ENCODE measurements at places on chromosomes 3 and 15.

DNA sequence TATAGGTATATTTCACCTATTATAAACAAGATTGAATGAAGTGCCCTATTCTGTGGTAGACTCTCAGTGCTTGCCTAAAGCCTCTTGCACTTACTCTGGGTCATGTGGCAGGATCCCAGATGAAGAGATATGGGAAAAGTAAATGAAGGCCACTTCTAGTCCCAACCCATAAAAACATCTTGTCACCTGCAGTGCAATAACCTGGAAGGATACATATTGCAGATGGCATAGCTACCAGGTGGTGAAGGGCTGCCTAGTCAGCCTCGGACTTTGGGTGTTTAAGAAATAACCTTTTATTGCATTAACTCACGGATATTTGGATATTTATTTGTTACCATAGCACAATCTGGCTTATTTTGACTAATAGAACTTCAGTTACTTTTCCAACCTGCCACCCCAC lies 367.1 kb downstream of the UNC13C start:
- no peak for DNase-seq

- DNase-seq: no peak
Observed at GRCh38 chr15:33722005-33722672, 246.2 kb upstream of the CHRM5 start.

DNA sequence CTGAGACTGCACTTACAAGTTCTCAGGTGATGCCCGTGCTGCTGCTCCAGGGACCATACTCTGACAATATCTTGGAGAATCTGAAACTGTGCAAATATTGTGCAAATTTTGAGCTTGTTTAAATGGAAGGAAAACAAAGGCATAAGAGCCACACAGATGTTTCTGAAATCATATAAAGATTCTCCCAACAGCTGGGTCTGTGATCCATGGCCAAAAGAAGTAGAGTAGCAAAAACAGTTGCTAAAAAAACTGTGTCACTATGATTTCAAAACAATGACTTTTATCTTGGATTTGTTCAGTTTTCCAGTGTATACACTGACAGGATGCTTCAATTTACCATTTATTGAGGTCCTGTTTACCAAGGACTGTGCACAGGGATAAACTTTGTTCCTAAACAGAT lies 25.3 kb downstream of the NPTN start:
- DNase-seq: no peak

DNA sequence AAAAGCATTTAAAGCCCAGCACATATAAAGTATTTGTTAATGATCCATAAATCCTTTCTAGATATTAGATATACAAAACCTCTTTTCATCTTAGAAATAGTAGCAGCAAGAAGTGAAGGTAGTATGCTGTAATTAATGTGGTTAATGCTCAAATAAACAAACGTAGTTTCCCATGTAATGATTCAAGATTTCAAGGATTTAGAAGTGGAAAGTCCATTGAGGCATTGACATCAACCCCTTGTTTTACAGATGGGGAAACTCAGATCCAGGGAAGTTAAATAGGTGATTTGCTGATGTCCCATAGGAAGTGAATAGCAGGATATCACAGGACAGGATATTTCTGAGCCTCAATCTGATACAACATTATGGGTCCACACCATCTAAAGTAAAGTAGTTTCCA lies 47.2 kb downstream of the TSC22D2 start:
- no peak for DNase-seq

DNA sequence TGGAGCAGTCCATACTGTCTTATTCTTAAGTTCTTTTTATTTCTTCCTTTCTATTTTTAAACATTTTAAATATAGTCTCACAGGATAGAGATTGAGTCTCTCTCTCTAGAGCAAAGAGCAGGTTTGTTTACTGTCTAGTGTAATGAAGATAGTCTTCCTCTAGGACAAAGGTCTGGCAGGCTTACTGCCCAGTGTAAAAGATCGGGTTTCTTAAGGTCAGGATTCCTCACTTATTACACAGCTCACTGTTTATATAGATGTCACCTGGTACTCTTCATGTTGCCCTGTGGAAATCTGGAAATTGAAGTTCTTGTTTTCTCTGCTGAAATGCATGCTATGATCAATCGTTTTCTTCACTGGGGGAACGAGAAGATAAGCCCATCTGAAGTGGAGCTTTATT lies 76.0 kb downstream of the ZBBX start:
- DNase-seq: no peak

DNA sequence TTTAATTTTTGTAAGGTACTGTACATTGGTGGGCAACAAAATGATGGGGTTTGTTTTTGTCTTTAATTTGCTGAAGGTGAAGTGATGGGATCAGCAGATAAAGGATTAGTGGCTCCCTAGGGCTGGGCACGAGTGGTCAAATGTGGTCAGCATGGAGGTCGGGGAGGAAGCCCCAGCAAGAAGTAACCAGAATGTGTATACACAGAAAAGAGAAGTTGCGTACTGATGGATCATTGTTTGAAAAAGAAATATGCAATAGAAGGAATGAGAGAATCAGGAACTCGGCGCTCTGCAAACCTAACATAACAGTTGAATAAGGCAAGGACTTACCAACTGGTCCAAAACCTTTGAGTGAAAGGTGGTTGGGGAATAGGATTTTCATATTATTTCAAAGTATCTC lies 1.5 kb downstream of the TMOD2 start:
- no peak for DNase-seq

DNA sequence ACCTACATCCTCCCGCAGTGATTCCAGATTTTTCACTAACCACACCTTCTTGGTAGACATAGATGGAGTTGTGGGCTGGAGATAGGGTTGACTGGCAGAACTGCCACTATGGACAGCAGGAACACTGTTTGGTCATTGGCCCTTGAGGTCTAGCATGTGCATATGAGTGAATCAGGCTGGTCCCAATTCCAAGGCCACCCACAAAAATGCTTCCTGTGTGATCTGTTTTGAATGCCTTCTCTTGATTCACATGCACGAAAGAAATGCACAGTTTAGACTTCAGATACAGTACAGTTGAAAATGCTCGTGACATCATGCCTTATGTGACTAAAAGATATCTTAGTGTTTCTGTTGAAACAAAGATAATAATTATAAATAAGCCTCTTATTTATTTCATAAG lies 285.8 kb upstream of the SEMA6D start:
- no peak for DNase-seq

DNA sequence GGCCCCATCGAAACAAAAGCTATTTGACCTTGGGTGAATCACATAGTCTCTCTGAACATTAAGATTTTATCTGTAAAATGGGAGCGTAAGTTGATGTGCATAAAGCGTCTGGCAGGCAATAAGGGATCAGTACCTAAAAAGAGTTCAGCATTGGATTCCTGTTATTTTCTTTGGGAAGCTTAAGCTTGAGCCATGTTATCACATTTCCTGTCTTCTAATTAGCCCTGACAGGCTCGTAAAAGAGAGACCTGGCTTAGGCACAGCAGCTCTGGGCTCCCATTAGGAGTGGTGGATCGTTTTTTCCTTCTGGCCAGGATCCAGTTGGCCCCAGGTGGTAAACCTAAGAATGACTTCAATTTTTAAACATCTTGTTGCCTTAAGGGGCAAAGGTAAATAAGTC lies 26.0 kb upstream of the CA12 start:
- no peak for DNase-seq

DNA sequence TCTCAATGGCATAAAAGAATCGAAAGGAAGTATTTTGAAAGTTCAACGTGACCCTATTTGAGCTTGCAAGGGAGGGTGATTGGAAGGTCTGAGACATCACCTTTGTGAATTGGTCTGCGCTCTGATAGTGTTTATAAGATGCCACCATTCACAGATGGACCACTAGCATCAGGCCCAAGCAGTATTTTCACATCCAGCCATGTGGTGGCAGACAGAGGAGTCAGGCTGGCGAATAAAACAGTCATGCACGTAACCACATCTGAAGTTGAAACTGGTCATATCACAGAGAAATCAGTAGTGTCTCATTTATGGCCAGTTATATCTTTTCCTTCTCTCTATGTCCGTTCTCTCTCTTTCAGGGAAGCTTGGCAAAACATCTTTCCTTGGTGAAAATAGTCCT lies 170.1 kb upstream of the ONECUT1 start:
- no peak for DNase-seq

DNA sequence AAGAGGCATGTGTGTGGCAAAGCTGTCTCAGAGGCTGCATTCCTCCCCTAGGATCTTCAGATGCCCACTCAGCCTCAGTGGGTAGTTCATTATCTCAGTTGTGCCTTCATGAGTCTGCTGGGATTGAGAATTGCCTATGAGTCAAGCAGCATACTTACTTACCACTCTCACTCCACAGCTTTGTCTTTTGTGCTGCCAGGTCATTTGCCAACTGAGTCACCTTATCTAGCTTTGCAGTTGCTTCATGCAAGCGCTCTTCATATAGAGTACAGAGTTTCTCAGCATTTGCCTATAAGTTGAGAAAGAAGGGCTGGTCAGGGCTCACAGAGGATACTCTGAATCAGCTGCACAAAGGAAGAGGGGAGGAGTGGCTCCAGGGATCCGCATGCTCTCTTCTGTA lies 89.5 kb downstream of the MYH15 start:
- DNase-seq: no peak

- no peak for DNase-seq
Observed at GRCh38 chr15:88046576-88047129, 209.9 kb downstream of the NTRK3 start.

- no peak for DNase-seq
Observed at GRCh38 chr3:113963879-113964278, 16.1 kb downstream of the ZDHHC23 start.

- DNase-seq: no peak
Observed at GRCh38 chr3:58539626-58540025, 2.6 kb upstream of the ACOX2 start.

DNA sequence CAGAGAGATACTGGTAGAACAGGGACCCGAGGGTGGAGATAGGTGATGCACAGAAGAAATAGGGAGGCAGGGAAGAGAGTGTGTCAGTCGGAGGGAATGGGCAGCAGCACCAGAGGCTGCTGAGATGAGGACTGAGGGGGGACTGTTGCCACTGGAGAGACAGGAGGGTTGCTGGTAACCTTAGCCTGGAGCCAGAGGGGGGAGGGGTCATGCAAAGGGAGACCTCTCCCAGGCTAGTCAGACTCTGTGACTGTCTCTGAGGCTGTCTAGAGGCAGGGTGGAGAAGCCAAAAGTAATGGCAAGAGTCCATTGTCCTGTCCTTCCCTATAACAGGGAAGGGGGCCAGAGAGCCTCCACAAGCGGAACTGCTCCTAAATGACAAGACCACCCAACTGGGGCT lies 2.1 kb upstream of the DLEC1 start:
- DNase-seq: no peak

DNA sequence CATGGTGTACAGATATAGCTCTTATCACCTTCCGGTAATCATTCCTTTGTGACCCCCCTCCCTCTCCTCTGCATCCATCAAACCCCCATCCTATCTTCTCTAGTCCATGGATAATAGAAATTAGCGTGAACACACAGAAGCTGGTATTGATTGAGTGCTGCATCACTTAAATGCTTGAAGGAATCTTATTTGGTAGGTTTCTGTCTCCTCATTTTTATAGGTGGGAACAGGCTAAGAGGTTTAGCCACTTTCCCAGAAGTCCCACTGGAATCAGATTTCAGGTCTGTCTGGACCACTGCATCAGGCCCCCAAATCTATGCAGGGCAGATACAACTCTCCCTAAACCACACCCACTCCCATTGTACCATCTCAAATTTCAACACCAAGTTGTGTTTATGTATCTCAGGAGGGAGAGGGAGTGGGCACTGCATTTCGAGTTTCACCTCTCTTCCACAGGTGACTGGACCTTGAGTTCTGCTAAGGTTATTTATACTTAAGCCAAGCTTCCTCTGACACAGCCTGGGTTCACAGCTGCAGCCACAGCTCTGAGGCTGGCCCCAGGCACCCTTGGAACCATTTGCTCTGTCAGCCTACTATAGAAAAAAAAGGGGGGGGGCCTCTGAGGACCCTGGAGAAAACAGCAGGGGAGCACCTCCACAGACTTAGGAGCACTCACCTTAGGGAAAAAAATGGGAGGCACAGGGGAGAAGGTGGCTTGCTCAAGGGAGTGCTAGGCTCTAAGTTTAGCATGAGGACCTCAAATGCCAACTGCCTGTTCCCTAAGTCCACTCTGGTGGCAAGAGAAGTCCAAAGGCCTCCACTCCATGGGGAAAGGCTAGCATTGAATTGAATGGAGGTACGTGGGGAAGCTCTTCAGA lies 2.1 kb upstream of the NMB start:
- peak; percentile 67 for DNase-seq

- no peak for DNase-seq
Observed at GRCh38 chr15:88185584-88185983, 71.0 kb downstream of the NTRK3 start.

- DNase-seq: no peak
Observed at GRCh38 chr3:44039006-44039405, 202.7 kb upstream of the TOPAZ1 start.

DNA sequence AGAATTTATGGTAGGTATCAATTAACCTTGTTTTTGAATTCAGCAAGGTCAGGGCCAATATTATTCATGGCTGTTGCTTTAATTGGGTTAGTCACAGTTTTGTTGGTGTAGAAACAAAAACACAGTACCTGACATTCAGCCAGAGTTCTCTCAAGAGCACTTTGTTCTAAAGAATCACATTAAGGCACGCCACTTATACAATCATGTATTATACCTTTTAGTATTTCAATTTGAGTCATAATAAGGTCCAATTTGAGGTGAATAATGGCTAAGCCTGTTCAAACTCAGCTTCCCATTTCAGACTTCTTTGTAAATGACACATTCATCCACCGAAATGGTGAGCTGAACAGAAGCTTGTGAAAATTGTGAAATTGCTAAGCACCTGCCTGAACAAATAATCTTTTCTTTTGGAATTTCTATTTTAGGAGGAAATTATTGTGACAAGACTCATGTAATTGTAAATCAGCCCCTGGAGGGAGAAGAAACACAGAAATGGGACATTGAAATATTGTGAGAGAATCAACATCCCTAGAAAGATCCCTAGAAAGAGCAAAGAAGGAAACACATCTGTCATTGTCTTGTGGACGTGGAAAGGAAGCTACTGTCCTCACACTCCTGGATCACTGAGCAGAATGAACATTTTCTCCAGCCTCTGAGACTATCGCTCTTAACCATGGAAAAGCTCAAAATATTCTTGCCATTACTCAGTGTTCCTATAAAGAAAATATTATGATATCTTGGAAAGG lies 29.3 kb downstream of the RIOX2 start:
- DNase-seq: no peak

DNA sequence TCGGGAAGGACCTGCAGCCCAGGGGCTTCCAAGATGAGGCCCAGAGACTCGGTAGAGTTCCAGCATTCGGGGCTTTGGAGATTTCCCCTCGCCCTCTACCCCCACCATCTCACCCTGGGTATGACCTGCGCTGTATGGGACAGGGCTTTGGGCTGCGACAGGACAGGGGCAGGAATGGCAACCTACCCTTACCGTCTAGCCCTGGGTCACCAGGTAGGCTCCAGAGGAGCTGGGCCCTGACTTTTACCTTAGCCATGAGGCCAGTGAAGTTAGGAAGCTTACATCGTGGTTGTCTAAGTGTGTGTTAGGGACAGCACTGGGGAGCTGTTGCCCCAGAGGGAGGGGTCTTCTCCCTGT lies 683 bp downstream of the PPM1M start:
- no peak for DNase-seq

- no peak for DNase-seq
Observed at GRCh38 chr15:42595626-42596240, 20.3 kb downstream of the STARD9 start.

Measured in thyroid gland (tissue), 4 donors.